CD4-positive, alpha-beta T cell treated with Interleukin-17A for 1 hour (primary cell): ENCODE measurements at places on chromosomes 6 and 20.

DNA sequence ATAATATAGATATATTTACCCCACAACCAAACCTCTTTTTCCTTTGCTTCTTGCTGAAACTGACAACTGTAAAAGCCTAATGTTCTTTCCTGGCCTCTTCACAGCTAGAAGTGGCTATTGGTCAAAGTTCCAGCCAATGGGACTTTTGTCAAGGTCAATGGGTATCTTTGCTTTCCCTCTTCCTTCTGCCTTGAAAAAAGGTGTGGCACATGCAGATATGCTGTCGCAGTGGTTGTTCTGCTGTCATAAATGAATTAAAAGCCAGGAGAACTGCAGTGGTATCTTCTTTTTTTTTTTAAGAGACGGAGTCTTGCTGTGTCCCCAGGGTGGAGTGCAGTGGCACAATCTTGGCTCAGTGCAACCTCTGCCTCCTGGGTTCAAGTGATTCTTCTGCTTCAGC is 29.9 kb downstream of the MAN1A1 start:
- DNase-seq = no peak

GRCh38 chr20:7850775-7851490 is 89.3 kb downstream of the HAO1 start:
- no peak for DNase-seq

DNA sequence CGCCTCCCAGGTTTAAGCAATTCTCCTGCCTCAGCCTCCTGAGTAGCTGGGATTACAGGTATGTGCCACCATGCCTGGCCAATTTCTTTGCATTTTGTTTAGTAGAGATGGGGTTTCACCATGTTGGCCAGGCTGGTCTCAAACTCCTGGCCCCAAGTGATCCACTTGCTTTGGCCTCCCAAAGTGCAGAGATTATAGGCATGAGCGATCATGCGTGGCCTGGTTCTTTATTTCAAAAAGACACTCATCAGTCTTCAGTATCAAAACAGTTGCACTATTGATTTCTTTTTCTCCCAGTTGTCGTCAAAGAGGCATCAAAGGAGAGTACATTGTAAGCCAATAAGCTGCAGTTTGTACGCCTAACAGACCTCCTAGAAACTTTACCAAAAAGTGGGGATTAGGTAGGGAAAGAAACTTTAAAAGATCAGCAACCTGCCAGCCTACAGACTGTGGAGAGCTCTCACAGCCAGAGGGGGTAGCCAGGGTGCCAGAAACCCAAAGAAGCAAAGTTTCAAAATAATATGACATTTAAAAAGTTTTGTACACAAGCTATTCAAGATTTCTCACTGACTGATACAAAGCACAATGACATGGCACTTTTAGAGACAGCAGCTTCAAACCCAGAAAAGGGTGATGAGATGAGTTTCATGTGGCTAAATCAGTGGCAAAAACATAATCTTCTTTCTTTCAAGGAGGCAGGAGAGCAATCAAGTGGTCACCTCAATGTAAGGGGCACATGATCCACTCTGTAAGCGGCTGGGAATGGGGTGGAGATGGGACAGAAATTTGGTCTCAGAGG is 83.0 kb upstream of the RALY start:
- no peak for DNase-seq

DNA sequence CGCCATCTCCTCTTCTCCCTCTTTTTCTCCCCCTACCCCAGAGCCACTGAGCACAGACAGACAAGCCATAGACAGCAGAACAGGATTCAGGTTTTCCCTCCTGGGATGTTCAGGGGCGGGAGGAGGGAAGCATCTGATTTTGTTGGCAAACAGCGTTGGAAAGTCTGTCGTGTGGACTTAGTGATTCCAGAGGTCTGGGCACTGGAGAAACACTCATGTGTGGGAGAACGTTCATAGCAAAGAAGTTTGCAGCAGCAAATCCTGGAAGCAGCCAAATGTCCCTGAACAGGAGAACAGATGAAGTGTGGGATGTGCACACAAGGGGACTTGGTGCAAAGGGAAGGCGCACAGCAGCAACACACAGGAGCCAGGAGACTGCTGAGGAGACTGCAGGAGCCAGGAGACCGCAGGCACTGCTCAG is 264.1 kb upstream of the CDYL start:
- no peak for DNase-seq

- DNase-seq = no peak
Observed at GRCh38 chr6:68256391-68256790, 378.7 kb upstream of the ADGRB3 start.

GRCh38 chr20:25056690-25057233 is 1.2 kb downstream of the ACSS1 start:
- DNase-seq = no peak
